Activated CD4-positive, alpha-beta T cell treated with anti-CD3 and anti-CD28 coated beads for 1 hour (primary cell): ENCODE measurements at places on chromosomes 6 and 20.

GRCh38 chr6:32617751-32618150 lies 19.5 kb upstream of the HLA-DQA1 start:
- DNase-seq: no peak

GRCh38 chr20:41619360-41620100 lies 1.4 kb upstream of the CHD6 start:
- no peak for DNase-seq

- DNase-seq: no peak
Observed at GRCh38 chr6:158332237-158332636, 20.0 kb downstream of the TULP4 start.

GRCh38 chr6:24949020-24949569 lies 13.3 kb upstream of the RIPOR2 start:
- DNase-seq: no peak

- no peak for DNase-seq
Observed at GRCh38 chr20:49892260-49892659, 23.1 kb downstream of the SPATA2 start.

DNA sequence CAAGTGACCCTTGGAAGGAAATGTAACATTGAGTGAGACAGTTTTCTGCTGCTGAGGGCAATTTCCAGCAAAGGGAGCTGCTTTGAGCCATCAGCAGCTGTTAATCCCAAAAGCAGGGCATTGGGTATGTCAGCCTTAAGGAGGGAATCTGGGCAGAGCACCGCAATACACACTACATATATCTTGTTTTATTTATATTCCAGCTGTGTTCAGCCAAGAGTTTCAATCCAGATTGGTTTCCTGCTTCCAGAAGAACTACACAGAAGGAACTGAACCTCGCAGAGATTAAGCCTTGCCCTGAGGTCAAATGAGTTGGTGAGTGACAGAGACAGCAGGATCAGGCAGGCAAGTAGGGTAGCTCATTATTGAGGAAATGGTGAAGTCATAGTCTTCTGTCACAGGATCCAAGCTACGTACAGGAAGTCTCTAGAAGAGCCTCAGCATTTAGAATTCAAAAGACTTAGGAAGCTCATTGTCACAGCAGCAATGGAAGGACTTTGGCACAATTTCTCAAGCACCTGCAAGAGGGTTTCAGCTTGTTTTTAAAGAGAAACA lies 109.9 kb upstream of the HEY2 start:
- no peak for DNase-seq

DNA sequence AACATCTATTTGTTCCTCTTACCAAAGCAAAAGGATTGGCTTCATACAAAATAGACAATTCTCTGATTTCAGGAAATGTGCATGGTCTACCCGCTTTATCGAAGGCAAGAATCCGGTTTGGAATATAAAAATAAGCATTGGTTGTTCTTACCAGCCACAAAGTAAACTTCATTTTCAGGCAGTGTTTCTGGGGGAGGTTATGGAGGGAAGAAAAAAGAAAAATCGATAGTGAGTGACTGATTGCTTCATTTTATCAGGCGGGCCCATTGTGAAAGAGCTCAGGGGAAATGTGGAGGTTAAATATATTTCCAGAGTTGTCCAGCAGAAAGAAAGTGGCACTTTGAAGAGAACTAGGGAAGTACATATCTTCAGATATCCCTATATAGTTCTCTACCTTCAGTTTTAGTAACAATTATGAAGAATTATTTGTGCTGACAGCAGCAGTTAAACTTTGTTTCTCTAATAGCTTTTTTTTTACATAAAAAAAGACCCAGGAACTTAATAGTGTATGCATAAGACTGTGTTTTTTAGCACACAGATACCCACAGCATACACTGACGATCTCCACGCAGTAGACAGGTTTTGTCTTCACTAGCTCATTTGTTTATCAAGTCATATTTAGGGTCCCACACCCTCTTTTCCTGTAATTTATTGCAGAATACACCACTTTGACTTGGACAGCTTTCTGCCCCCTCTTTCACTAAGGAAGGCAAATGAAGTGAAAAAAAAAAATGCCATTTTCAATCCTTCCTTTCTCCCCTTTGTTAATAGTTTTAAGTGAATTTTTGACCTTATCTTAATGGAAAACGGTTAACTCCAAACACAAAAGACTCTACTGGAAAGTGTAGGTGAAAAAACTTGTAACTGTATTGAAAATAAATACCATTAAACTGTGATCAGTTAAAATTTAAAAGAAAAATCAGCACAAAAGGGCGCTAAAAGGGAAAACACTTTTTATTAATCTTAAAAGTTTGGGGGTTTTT lies 2.9 kb downstream of the POU3F2 start:
- no peak for DNase-seq

GRCh38 chr20:12531626-12532025 lies 477.1 kb upstream of the SPTLC3 start:
- DNase-seq: no peak

DNA sequence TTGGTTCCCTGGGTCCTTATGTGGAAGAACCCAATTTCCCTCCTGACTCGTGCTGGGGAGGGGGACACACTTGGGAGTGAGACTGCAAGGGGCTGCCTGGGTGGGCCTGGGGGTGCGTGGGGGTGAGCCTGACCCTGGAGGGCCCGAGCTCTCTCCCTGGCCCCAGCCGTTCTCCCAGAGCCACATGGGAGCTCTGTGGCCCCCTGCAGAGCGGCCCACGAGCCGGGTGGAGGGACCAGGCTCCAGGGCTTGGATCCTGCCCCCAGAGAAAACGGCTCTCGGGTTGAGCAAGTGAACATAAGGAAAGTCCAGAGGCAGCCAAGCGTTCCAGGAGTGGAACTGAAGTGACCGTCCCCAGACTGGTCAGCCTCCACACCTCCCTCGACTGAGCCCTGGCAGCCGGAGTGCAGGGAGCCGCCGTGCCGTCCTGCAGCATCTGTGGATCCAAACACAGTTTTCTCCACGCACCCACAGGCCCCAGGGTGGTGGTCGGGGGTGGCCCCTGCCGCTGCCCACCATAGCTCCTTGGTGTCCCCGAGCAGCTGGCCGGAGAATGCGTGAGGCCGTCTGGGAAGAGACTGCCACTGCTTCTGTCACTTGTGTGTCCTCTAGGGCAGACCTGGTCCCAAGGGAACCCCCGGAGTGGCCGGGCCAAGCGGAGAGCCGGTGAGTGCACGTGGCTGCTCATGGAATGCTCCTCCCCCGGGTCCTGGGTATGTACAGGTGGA lies 10.6 kb downstream of the COL9A3 start:
- no peak for DNase-seq

GRCh38 chr6:109008054-109008453 lies 86.6 kb downstream of the SESN1 start:
- DNase-seq: no peak

DNA sequence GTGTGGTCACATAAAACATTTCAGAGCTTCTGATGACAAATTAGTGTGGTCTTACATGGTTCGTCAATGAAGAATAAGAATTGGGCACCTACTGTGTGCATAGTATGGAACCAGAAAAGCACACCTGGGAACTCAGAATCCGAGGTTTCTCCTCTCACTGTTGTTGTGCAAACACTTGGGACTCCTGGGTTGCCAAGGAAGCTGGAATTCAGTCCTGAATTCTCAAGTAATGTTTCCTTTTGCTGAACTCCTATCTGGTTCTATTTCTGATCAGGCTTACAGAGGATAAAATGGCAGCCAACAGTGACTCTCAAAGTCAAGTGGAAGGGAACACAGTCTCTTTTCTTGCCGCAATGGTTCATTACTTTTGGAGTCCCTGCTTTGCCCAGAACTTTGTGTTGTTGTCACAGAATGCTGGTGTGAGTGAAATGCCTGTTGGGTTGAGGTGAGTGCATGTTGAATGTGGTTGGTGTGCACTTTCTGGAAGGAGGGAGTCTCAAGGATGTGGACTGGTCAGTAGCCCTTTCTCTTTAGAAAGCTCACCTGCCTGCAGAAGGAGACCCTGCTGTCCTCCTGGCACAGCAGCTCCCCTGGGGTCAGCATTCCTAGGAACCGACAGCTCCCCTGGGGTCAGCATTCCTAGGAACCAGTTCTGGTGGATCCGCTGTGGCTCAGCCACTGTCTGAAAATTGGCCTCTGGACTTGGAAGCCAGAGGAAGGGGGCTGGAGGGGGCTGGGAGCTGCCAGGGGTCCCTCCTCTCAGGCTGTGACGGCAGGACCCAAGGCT lies 1.4 kb downstream of the UNC93A start:
- DNase-seq: no peak

DNA sequence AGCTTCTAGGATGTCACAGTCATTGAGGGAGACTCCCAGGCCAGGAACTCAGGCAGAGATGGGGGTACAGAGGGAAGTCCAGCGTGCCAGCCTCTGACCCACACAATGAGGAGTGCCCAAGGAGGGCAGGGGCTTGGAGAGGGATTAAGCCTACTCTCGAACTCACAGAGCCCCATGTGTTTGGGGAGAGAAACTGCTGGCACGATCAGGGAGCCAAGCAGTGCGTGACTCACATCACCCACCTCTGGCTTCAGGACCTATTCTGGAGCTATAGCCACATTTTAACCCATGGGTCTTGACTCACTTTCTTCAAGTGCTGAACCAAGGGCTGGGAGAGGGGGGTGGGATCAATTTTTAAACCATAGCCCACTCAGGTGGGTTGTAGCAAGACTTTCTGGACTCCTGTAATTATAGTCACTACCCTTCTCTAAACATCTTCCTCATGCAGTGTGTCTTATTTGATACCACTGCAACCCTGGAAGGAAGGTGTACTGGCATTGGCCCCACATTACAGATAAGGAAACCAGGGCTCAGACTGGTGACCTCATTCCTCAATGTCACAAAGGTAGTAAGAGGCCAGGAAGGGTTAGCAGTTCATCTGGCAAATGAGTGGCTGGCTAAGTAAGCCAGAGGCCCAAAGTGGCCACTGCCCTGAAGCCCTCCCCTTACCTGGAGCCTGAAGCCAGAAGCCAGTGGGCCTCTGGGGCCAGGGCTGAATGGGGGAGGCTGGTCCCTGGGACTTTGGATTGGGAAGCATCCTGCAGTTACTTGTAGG lies 12.0 kb downstream of the FOXP4 start:
- DNase-seq: no peak

DNA sequence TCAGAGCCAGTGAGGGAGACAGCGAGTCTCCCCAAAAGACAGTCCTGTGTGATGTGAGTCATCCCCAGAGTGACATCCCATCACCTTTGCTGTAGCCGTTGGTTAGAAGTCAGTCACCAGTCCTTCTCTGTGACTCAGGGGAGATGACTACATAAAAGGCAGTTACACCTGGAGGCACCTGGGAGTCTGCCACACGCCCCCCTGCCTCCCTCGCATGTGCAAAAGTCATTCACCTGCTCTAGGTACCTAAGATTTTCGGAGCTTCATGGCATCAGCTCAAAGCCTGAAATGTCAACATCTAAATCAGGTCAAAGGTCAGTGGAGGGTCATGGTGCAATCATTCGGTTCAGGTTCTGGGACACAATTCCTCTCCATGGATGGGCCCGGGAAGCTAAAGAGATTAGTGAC lies 50.3 kb downstream of the PRR18 start:
- peak; percentile 51 for DNase-seq

- DNase-seq: no peak
Observed at GRCh38 chr6:42142118-42142835, at the start of gene C6orf132. Gene C6orf132 (minus strand): TSS chr6:42142620. CDS start chr6:42142444, 176 bp downstream.

- DNase-seq: no peak
Observed at GRCh38 chr6:81767163-81767891, 14.8 kb upstream of the TENT5A start.

DNA sequence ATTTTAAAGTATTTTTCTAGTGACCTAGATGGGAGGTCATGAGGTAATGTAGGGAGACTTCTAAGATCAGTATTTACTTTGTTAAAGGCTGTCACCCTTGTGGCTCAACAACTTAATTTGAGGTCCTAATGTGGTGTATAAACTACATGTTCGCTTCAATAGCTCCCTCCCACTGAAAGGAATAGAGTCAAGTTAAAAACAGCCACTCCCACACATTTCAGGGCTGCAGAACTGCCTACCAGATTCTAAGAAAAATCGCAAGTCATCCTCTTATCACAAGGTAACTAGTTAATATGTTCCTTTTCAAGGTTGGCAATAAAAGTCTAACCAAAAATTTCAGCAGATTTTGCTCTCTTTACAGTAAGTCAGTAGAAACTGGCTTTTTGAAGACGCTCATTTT lies 15.1 kb downstream of the GSTA1 start:
- no peak for DNase-seq

DNA sequence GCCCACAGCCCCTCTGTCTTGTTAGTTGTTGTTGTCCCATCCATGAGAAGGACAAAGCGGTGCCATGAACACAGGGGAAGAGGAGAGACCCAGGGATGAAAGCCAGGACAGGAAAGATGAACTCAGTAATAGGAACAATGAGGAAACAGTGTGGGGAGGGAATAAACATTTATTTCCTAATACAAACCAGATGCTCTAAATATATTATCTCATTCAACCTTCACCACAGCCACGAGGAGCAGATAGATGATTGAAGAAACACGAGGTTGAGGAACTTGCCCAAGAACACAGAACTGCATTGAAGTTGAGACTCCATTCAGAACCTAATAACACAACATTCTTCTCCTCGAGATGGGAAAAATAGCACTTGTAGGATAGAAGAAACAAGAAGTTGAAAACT lies 53.0 kb upstream of the AIG1 start:
- no peak for DNase-seq

GRCh38 chr6:106244521-106244920 lies 81.0 kb downstream of the ATG5 start:
- DNase-seq: no peak

DNA sequence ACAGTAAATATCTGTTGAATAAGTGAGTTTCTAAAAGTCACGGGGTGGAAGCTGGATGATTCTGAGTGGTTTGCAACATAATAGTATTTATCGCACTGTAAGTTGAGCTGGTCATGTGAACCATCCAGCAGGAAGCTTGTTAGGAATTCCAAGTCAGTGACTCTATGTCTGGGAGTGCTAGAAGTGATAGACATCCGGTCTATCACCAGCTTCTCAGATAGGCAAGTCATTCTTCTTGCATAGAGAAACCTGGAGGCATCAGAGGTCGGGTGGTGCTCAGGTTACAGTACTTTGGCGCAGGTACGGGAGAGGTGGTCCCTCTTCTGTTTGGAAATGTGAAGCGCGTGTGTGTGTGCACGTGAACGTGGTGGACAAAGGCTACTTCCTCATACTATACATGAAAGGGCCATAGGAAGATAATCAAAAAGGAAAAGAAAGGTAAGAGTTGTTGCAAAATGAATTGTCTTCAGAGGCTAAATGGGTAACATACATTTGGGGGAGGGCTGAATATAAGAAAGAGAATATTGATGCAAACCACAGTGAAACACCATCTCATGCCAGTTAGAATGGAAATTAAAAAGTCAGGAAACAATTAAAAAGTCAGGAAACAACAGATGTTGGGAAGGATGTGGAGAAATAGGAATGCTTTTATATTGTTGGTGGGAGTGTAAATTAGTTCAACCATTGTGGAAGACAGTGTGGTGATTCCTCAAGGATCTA lies 299.3 kb upstream of the ZFP64 start:
- no peak for DNase-seq
